ENCODE measurements at places on chromosomes 4 and X. TPM values are rescaled to one million over a fixed set of nuclear protein-coding genes. Genes with fewer than 3 reads are reported as not detected.

DNA sequence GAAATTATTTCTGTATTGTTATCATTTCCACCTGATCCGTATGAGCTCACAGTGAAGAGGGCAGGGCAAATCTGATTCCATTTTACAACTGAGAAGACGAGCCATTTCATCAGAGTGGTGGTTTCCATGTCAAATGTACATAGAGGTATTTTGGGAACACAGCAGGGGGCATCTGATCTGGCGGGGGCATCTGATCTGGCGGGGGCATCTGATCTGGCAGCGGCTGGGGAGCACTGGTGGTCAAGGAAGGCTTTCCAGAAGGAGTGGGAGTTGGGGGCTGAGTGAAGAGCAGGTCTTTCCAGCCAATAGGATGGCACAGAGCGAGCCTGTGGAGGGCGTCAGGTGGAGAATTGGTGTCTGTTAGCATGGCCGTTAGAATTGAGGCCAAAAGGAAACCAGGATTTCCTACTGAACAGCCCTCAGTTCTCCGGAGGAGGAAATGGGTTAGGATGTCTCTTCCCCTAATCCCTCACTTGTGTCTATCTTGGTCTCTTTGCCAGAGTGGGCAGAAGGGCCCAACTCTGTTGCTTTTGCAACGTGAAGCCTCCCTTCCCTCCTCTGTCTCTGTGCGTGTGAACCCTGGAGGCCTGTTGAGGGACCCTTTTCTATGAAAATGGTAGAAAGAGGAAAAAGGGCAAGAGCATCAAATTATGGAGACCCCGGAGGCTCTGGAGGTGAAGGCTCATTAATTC lies 41.3 kb downstream of the RHOH start:
- DNase-seq, result no peak

DNA sequence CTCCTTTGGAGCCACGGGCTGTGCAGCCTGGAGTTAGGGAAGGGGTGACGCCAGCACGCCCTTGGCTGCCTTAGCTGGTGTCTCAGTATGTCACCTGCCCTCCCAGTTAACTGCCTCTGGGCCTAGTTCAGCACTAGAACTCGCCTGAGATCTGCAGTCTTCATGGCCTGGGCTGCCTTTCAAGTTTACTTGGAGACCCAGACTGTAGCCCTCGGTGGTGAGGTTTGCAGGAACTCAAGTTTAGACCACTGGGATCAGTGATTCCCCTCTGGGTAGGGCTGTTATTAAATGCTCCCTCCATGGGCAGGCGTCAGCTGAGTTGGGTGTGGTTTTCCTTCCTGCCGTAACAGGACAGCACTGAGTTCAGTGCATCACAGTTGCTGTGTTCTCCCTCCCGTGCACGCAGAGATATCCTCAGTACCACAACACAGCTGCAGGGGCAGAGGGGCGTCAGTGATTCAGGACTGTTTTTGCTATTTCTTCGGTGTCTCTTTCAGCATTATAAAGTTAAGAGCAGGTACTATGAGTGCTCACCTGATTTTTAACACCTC lies 30.5 kb downstream of the PLAC8 start:
- DNase-seq, result no peak

GRCh38 chr4:128221586-128221985 lies 66.0 kb downstream of the PGRMC2 start:
- DNase-seq, result no peak

RS1 gene
- polyA plus RNA-seq, result not detected

XAGE1B gene
- polyA plus RNA-seq, result not detected

MAGEB18 gene
- polyA plus RNA-seq, result not detected

VEGFD gene
- polyA plus RNA-seq, result 0.07 TPM

DNA sequence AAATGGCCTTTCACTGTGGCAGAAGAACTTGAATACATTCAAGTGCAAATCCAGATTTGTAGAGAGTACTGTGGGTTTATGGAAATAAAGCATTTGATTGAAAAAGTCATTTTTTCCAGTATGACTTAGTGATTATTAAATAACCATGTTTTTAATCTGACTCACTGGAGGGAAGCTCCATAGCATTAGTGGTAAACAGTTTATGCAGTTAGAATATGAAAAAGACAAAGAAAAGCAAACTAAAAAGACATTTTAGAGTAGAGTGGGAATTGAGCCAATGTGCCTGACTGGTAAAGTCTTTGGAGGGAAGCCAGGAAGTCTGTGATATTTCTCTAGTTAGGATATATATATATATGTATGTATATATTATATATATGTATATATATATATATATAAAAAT lies 53.4 kb downstream of the FAT4 start:
- no peak for DNase-seq

MAGEA10 gene
- not detected for polyA plus RNA-seq

DNA sequence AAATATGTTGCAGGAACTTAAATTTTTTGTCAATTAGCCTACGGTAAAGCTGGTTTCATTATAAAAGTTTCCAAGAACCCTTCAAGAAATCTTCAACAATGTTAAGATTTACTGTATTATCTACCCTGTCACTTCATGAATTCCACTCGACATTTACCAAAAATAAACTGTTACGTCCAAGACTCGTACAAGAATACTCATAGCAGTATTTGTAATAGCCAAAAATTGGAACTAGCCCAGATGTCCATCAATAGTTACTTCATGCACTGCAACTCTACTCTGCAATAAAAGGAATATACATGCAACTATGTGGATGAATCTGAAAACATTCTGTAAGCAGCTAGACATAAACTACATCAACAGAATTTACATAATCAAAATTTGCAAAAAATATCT lies 13.4 kb downstream of the RBMX start:
- no peak for DNase-seq

REPS2 gene
- 0.17 TPM for polyA plus RNA-seq

PLAC8 gene
- polyA plus RNA-seq, result 13.7 TPM

DNA sequence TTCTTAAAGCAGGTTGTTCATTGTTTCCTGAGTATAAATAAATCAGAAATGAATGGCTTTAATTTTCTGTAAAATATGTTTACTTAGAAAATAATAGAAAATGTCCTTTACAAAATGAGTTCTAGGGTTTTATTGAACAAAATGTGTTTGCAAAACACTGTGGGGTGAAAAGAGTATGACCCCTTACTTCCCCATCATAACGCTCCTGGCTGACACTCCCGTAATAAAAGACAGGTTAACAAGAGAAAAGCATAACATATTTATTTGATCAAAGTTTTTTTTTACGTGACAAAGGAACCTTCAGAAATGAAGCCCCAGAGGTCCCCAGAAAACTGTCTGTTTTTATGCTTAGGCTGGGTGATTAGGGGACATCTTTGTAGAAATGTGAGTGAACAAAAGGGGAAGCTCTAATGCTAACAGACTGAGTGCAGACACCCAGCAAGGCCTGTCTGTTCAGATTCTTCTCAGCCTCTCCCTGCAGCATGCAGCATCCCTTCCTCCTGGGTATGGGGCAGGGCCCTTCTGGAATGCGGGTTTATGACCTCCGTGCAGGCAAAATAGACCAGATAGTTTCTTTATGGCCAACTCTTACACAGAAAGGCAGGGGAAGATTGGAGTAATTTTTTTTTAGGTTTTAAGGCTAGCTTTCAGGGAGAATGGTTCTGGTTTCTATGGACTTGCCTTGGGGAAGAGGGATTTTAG lies 26.1 kb downstream of the ZFP42 start:
- DNase-seq, result no peak

CNKSR2 gene
- polyA plus RNA-seq, result 0.32 TPM

DNA sequence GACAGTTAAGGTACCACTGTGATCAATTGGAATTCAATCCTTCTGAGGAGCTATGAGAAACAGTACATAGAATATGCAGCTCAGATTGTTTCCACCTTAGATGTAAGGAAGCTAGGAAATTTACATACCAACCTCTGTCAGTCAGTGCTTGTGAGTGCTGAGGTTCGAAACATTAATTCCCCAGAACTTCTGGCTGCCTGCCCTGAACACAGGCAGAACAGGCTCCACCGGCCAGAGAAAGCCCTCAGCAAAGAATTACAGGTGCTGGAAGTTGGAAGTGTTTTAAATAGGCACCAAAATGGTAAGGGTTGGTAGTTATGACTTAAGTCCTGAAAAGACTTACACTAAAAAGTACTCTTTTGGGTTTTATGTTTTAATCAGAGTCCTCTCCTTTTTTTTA lies 651.8 kb downstream of the C4orf33 start:
- DNase-seq, result no peak

CENPE gene
- 2.4 TPM for polyA plus RNA-seq

All from BJ (cell line).